ENCODE measurements at places on chromosomes 2 and 18. TPM values are rescaled to one million over a fixed set of nuclear protein-coding genes. Genes with fewer than 3 reads are reported as not detected.

DNA sequence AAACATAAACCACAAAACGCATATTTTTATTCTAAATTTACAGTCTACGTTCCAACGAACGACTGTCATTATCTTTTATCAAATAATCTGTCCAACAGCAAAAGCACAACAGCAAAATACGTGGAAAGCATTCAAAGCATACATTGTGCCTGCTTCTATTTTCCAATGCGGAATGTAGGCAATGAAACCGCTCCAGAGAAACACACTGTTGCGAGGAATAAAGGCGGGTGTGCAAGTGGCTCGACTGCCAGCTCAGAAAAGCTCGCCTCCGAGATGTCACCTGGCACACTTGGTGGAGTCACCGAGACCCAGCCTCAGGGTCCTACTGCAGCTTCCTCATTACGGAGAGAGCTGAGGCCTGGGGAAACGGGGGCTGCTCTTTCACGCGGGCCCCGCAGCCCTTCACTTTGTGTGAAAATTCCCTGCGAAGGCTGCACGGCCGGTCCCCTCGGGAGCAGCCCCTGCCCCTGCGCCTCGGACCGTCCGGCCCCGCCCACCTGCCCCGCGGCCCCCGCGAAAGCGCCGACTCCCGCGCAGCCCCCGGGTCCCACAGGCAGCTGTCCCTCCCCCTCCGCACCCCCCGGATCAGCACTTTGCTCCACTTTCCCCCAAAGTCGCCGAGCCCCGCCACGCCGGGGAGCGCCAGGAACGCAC lies 752 bp downstream of the MGAT4A start:
- DNase-seq: peak; percentile 50

GRCh38 chr2:23485261-23485660 lies 100.3 kb downstream of the KLHL29 start:
- DNase-seq: no peak

DNA sequence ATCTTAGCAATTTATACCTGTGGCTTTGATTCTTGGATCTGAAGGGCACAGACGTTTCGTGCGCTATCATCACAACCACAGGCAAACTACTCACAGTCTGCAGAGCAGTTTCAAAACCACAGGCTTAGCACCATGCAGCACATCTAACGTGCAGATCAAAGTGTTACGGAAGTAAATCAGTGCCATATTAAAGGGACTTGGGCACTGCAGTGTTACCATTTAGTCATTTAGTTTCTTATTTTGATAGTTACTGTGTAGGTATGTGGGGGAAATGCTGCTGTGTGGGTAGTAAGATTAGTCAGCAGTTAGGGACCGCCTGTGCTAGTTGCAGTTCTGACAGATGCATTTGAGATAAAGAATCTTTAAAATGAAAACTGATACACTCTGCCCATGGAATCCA lies 384.0 kb downstream of the NBAS start:
- DNase-seq: no peak

DNA sequence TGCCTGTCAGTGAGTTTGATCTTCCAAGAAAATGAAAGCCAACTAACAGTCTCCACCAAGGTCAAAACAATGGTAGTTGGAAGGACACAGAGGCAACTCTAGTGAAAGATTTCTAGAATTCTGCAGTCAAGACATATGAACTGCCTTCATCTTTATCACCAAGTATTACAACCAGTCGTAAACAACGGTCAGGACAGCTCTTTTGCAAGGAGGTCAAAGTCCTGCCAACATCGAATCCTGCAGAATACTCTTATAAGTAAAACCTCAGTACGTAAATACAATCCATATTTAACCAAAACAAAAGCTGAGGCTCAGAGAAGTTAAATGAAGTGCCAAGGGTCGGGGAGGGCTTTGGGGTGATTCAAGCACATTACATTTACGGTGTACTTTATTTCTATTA lies 3.1 kb downstream of the FEZ2 start:
- DNase-seq: no peak

DNA sequence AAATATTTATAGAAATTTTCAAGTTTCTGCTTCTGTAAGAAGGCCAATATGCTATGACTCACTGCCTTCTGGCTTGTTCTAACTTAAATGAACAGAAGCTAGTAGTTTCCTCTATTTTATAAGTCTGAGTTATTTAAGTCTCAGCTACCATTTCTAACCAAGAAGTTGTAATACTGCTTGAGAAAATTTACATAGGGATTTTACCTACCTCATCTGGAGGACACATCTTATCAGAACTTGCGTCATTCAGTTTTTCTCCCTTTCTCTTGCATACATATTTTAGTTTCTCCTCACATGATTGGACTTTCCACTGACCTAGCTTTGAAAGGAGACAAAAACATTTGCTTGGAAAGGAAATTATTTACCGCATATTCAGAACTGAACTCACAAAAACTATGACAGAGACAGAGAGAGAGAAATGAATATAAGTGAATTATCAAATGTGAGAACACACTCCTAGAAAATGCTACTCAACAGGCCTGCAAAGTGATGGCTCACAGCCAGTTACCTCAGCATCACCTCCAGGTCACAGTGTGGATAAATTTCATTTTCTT lies 81.1 kb upstream of the CD302 start:
- no peak for DNase-seq

DNA sequence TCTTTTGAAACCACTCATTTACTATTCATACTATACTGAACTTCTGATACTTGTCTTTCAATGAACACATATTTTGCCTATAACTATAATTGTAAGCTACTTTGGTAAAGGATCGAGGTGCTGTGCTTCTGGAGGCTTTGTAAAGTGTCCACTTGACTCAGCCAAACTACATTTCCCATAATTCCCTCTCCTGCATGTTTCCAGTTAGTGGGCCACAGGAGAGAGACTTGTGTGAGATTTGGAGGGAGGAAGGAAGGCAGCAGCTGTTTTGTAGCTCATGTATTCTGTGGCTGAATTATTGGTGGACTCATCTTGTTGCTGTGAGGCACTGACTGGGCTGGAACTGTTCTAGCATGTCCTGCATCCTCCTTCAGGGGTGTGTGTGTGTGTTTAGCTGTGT lies 328.8 kb downstream of the ARL6IP6 start:
- DNase-seq: no peak

- no peak for DNase-seq
Observed at GRCh38 chr2:105443617-105444598, 45.1 kb upstream of the FHL2 start.

GRCh38 chr2:182615036-182615435 lies 101.0 kb upstream of the DNAJC10 start:
- no peak for DNase-seq

- DNase-seq: no peak
Observed at GRCh38 chr2:130911482-130911881, 74.8 kb downstream of the ARHGEF4 start.

DNA sequence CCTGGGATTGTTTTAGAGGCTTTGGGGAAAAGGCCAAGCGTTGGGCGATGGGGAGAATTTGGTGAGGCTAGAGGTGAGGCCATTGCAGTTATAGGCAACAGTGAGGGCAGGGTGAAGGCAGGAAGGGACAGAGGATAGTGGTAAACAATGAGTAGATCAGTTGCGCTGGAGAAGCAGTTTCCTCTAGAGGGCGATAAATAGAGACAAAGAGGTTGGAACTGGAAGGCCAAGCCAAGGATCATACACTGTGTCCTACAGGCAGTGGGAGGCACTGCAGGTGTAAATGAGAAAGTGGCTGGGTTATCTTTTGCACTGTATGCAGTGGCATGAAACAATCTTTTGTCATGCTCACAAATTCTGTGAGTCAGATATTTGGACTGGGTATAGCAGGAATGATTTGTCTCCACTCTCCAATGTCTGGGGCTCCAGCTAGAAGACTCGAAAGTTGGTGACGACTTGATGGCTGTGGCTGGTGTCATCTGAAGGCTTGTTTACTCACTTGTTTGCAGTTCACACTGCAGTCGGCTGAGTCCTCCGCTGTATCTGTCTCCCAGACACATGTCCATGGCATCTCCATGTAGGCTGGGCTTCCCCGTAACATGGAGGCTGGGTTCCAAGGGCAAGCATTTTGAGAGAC lies 82.1 kb downstream of the TNP1 start:
- DNase-seq: no peak

DNA sequence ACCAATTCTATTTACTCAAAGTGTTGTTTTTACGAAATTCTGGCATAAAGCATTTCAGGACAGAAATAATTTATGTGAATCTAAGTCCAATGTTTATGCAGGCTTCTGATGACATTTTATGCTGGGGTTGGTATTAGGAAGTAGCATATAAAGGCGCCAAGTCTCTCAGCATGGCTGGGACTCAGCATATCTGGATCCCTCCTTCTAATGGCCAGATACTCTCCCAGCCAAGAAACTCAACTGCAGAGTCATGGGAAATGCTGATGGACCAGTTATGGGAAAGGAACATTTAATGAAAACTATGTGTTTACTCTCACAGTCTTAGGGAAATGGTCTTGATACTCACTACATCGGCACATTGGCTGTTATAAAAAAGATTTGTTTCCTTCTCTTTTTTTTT lies 392.2 kb downstream of the ARHGAP15 start:
- DNase-seq: no peak

DNA sequence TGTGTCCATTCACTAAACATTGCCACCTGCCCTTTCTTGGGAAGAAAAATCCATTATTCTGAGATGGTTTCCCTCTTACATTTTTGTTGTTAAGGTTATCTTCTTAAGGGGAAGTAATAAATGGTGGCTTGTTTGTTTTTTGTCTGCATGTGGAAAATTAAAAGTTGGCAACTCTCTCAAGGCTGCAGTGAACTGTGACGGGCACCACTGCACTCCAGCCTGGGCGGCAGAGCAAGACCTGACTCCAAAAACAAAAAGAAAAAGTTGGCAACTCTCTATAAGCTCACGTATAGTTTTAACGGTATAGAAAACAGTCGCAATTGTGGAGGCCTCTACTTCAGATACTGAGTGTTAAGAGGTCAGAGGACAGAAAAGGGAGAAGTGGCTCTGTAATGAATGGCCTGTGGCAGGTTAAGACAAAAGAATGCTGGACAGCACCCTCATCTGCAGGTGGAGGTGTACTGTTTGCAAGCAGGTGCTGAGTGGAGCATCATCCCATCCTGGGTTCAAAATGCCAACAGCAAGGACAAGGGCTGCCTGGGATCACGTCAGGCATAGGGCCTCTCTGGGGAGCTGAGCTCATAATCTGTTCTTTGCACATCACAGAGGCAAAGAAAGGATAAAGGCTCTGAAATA lies 16.7 kb downstream of the L3MBTL4 start:
- DNase-seq: no peak

DNA sequence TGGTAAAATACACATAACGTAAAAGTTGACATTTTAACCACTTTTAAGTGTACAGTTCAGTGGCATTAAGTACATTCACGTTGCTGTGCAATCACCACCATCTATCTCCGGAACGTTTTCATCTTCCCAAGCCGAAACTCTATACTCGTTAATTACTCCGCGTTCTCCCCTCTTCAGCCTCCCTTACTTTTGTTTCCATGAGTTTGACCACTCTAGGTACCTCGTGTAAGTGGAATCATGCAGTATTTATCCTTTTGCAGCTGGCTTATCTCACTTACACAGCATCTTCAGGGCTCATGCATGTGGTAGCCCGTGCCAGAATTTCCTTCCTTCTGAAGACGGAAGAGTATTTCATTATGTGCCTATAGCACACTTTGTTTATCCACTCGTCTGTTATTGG lies 225.2 kb downstream of the SLC4A3 start:
- no peak for DNase-seq

GRCh38 chr18:52289392-52289791 lies 50.6 kb upstream of the DCC start:
- DNase-seq: no peak

DNA sequence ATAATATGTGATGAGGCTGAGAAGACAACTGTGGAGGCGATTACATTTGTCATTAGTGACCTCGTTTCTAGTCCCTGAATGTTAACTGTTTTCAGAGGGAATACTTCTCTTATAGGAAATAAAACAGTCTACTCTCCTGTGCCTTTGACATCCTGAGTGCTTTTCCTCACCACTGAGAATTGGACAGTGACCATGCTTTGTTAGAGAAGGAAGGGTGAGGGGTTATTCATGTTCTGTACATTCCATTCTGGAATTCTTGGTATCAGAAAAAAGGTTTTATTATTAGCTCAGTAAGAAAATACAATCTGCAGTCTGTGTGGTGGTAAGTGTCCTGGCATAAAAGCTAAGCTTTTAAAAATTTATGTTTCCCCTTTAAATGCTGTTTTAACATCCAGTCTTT lies 58.8 kb downstream of the PARD3B start:
- no peak for DNase-seq

GRCh38 chr2:9573013-9573720 lies 17.5 kb upstream of the ADAM17 start:
- DNase-seq: no peak

- DNase-seq: peak; percentile 90
Observed at GRCh38 chr18:3450012-3450798, at the start of gene TGIF1. TSS of gene TGIF1 (plus strand) at chr18:3450172. CDS start at chr18:3450490, 318 bp downstream.

DNA sequence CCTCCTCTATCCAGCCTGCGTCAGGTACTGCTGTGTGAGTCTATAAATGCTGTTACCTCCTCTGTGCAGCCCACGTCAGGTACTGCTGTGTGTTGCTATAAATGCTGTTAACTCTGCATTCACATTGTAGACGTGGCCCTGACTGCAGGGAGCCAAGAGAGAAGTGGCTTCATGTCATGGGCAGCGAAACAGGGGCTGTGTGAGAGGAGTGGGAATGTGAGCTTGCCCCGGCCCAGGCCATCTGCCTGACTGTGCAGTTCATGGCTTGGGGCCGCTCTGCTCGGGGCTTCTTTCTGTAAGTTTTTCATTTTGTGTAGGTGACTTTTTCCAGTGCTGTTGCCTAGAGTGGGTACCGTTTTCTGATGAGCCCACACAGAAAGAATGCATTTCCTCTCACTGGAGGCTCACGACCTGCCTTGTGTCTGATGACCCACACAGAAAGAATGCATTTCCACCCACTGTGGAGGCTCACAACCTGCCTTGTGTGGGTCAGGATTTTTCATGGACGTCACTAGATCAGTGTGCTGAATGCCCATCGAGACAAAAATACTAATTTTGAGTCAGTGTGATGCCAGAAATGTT lies 104.5 kb downstream of the SNTG2 start:
- no peak for DNase-seq

- DNase-seq: no peak
Observed at GRCh38 chr2:198135481-198135934, 331.1 kb downstream of the PLCL1 start.

SLC14A1 gene
- 10.5 TPM for total RNA-seq

TMEM182 gene
- total RNA-seq: 172 TPM

RAB11FIP5 gene
- total RNA-seq: 42.5 TPM

IL36RN gene
- total RNA-seq: not detected

SKOR2 gene
- total RNA-seq: not detected

SRD5A2 gene
- total RNA-seq: not detected

GKN1 gene
- total RNA-seq: not detected

KCNJ3 gene
- 0.31 TPM for total RNA-seq

CAMKMT gene
- 3.6 TPM for total RNA-seq

PTH2R gene
- total RNA-seq: not detected

NT5C1B gene
- total RNA-seq: not detected

UGT1A8 gene
- not detected for total RNA-seq

Data from heart left ventricle (tissue), 16 donors.